ENCODE measurements at places on chromosomes 4 and X.

GRCh38 chr4:137754652-137755471 lies 222.6 kb upstream of the PCDH18 start:
- DNase-seq, result no peak

DNA sequence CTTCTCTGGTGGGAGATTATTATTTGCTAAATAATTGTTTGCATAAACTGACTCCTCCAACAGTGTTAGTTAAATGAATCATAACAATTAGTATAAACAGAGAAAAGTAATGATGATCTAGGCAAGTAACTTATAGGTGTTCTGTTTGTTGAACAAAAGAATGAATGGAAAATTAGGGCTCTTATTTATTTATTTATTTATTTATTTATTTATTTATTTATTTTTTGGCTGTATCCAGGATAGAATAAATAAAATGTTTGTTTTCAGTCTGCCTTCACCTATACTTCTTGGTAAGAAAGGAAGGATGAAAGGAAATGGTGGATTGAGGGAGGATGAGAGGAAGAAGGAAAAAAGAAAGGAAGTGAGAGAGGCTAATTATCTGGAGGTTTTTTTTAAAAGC lies 561.6 kb upstream of the MAGEB2 start:
- DNase-seq, result no peak

- no peak for DNase-seq
Measured at GRCh38 chr4:96264941-96265463, 425.1 kb downstream of the PDHA2 start.

DNA sequence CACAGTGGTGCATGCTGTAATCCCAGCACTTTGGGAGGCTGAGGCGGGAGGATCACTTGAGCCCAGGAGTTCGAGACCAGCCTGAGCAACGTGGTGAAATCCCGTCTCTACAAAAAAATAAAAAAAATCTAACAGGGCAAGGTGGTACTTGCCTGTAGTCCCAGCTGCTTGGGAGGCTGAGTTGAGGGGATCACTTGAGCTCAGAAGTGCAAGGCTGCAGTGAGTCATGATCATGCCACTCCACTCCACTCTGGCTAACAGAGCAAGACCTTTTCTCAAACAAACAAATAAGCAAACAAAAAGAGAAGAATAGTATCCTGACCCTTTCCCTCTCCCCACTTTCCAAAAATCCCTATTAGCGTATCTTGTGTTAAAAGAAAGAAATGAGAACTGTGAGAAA lies 52.7 kb downstream of the NPY1R start:
- DNase-seq, result no peak

- DNase-seq, result no peak
Measured at GRCh38 chr4:120857312-120857711, 65.2 kb downstream of the PRDM5 start.

DNA sequence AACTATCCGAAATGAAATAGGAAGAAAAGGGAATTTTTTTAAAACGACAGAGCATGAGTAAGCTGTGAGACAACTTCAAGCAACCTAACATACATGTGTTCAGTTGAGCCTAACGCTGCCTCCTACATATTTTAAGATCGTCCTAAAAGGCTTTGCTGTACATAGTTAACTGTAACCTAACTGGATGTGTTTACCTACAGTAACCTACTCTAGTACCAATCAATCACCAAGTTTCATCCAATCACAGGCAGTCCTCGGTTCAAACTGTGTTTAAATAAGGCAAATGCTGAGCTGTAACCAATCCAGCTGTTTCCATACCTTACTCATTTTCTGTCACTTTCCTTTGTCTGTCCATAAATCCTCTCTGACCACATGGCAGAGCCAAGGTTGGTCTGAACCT lies 17.1 kb downstream of the RCHY1 start:
- DNase-seq, result no peak

DNA sequence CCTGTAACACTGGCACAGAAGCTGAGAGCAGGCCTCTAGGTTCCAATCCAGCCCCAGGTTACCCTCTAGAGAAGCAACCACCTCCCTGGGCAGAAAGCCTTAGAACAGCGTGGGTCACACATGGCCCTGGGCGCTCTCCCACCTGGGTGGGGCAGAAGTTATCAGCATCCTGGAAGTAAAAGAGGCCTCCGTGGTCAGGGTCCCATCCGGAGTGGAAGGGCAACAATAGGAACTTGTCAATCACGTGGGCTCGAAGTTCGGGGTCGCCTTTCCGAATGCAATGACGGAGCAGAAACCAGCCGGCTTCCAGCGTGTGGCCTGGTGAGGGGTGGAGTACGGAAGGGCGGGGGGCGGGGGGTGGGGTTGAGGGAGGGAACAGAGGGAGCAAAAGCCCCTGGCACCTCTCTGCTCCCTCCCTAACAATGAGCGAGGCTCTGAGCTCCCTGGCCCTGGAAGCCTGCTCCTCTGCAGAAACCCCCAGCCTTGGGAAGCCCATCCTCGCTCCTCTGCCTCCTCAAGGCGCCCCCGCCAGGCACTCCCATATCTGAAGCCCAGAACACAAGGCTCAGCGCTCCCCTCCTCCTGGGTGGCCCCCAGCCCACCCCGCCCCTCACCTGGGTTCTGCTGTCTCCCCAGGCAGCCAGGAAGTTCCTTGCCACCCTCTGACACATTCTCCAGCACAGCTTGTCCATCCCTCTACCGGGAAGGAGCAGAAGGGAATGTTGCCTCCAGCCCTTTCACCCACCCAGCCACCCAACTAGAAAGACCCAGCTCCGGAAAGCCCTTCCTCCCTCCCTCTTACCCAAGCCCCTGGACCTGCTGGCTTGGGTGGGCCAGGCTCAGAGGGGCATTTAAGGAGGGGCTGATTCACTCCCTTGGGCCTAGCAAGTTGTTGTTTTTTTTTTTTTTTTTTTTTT lies 2.8 kb downstream of the RENBP start:
- DNase-seq, result no peak

- no peak for DNase-seq
Measured at GRCh38 chr4:145012841-145013240, 85.2 kb downstream of the ANAPC10 start.

GRCh38 chr4:27068151-27068867 lies 207.7 kb downstream of the STIM2 start:
- DNase-seq, result no peak

- no peak for DNase-seq
Measured at GRCh38 chr4:144948009-144948408, 150.0 kb downstream of the ANAPC10 start.

DNA sequence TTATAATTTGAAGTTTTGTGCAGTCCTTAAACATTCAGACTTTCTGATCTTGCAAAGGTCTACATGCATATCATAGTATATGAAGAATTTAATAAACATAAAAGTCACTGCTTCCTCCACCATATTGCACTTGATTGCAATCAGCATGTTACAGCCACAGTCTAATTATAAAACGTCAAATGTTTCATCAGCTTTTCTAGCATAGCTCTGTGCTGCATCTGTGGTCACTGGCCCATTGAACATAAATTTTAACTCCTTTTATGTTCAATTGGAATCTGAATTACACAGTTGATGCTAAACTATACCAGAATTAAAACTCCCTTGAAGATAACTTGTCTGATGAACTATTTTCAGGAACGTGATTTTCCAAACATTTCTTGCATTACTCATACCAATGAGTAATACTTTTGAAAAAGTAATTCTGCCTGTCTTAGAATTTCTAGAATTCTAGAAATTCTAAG lies 329.1 kb downstream of the GALNTL6 start:
- no peak for DNase-seq

GRCh38 chr4:152999346-153000075 lies 63.4 kb downstream of the FHDC1 start:
- no peak for DNase-seq

GRCh38 chr4:126533146-126533805 lies 1099.5 kb upstream of the INTU start:
- DNase-seq, result no peak

- DNase-seq, result no peak
Measured at GRCh38 chrX:76148753-76149152, 24.1 kb upstream of the PBDC1 start.

- no peak for DNase-seq
Measured at GRCh38 chrX:22165732-22166457, 106.8 kb upstream of the CBLL2 start.

DNA sequence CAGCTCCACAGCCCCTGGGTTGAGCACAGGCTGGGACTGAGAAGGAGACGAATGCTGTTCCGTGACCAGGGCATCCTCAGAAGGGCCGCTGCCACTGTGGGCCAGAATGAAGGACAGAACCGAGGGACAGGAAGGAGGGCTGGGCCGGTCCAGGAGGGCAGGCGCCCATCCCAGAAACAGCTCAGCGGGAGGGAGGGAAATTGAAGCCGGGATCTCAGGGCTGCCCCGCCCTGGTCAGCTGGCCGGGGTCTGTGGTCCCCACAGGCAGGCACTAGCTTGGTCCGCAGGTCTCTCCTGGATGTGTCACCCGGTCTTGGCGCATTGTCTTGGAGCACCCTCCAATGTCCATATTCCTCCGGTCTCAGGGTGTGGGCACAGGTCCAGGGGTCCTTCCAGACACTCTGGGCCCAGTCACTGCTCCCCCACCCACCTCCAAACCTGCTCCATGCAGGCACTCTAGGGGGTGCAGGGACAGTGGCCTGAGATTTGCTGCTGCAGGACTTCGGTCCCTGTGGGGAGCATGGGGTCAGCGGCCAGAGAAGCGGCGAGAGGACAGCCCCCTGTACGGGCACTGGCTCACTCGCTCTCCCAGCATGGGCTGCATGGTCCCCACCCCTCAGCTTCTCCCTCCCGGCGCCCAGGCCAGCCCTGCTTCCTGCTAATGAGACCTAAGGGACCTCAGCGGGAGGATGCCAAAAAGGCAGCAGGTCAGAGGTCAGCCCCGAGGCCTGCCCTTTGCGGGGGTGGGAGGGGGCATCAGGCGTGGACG lies 23.9 kb upstream of the MXD4 start:
- DNase-seq, result no peak

DNA sequence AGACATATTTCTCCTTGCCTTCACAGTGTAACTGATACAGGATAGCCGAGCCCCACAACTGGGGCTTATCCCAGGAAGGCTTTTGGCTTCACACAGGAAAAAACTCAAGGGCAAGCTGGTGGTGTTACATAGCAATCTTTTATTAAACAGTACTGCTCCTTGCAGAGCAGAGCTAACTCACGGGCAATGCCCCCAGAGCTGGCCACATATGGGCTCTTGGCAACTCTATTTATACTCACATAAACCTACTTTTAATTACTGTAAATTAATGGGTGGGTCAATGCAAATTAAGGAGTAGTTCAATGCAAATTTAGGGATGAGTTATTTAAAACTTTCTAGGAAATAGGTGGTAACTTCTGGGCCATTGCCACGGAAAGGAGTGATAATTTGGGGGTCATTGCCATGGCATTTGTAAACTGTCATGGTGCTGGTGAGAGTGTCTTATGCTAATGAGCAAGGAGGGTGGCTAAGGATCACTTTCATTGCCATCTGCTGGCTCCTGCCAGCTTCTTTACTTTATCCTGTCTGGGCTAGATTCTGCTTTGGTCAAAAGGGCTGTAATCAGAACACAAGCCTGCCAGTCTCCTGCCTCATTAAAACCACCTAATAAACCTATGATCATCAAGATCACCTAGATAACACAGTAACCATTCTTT lies 288.8 kb downstream of the CENPC start:
- DNase-seq, result no peak

DNA sequence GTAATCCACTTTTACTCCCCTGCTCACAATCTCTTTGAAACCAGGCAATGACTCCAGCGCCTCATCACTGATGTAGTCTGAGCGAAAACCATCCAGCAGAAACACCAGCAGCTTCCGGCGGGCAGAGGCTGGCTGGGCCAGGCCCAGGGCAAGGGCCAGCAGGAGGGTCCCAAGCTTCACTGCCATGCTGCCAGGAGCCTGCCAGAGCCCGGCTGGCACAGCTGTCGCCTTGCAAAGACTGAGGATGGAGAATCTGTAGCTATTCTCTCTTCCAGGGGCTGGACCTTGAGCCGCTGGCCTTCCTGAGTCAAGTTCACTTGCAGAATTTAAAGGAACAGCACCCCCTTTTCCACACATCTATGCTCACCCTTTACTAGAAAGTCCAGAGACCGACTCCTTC lies at the start of gene ENPP6:
ENPP6 (minus strand) TSS at position 240 of the 400 bp plus-strand sequence; CDS start at position 186, 54 bp downstream.
- no peak for DNase-seq

GRCh38 chr4:4182835-4183568 lies 43.7 kb downstream of the OTOP1 start:
- DNase-seq, result no peak

DNA sequence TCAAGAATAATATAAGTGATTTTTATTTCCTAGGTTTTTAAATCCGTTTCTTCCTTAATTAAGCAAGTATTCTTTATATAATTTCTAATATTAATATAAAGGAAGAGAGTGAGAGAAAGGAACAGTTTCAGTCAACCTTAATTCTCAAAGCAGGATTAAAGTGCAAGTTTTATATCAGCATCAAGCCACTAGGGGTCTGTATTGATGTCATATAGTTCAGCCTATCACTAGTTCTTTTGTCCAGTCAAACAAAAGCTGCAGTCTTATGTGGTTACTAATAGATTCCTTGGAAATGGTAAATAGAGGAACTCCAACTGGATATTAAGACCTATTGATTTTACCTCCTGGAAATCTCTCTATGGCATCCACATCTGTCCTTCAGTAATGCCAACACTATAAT lies 82.0 kb downstream of the NAP1L3 start:
- no peak for DNase-seq

- no peak for DNase-seq
Measured at GRCh38 chr4:76856243-76857073, 41.5 kb downstream of the SOWAHB start.

DNA sequence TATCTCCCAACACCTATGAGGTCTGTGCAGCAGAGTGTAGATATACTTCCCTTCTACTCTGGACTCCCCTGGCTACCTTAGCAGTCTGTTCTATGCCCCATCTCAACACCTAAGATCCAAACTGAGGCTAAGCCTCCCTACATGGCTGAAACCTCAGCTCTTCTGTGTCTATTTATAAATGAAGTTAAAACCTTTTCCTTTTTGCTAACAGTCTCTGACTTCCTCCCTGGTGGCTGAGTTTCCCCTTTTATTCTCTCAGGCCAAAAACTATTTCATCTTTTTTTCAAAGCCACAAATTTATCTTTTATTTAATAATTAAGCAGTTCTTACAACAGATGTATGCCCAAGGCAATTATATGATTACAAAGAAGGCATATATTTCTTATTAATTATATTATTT lies 111.8 kb upstream of the STIM2 start:
- no peak for DNase-seq

- no peak for DNase-seq
Measured at GRCh38 chr4:111519683-111520082, 625.6 kb upstream of the FAM241A start.

- no peak for DNase-seq
Measured at GRCh38 chrX:15930585-15930984, 76.0 kb upstream of the AP1S2 start.

DNA sequence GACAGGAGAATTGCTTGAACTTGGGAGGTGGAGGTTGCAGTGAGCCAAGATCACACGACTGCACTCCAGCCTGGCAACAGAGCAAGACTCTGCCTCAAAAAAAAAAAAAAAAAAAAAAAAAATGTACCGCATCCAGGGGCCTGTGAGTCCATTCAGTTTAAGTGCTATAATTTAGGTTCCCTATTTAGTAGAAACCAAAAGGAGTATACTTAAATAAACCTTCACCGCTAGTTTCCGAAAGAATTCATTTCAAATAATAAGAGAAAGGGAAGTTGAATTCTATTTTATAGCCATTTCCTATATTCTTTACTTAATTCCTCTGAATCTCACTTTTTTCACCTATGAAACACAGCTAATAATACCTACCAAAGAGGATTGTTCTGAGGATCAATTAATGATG lies 20.8 kb upstream of the LRBA start:
- no peak for DNase-seq
